Kidney tubule cell (primary cell): ENCODE measurements at places on chromosomes 13 and 19.

DNA sequence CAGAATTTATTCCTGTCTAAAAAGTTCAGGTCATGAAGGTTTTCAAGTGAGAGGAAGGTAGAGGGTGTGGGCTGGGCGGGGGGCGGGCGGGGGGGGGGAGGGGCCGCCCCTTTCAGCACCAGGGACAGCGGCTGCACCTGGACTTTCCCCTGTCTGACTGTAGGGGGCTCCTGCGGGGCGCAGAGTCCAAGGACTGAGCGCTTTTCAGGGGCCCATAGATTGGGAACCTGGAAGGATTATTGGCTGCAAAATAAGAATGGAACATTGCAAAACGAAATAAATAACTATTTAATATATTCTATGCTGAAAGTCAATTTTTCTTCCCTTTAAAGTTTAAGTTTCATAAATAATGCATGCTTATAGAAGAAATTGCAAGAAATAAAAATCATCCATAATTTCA, 8.9 kb upstream of the CYP4F3 start:
- DNase-seq, result peak; percentile 24

DNA sequence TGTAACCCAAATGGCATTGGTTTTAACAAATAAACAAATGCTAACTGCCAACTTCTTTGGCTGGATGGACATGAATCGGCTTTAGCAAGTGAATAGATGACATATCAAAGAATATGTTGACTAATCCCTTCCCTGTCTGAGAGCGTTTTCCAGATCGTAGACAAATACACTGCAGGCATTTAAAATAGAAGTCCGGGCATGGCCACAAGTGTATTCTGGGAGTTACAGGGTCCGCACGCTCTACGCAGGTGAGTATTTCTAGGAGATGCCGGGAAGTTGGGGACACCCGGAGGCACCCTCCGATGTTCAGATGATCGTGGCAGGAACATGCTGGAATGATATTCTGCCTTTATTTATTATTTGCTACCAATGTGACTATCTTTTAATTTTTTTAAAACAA, 53.2 kb upstream of the ZNF536 start:
- no peak for DNase-seq

DNA sequence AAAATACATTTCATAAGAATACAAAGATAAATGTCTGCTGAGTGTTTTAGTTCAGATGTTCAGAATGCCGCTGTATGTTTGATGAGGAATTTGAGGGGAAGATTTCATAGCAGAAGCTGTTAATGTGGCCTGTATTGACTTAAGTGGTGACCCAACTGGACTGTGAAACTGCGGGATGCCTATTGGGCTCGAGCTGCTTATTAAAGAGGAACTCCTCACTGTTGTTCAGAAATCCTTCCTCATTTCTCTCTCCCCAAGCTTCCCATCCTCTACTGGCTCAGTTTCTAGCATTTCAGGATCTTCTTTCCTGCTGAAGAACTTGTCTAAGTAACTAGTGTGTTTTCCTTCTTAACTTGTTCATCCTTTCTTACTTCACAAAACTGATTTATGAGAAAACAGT, 20.4 kb downstream of the DGKH start:
- DNase-seq, result no peak

DNA sequence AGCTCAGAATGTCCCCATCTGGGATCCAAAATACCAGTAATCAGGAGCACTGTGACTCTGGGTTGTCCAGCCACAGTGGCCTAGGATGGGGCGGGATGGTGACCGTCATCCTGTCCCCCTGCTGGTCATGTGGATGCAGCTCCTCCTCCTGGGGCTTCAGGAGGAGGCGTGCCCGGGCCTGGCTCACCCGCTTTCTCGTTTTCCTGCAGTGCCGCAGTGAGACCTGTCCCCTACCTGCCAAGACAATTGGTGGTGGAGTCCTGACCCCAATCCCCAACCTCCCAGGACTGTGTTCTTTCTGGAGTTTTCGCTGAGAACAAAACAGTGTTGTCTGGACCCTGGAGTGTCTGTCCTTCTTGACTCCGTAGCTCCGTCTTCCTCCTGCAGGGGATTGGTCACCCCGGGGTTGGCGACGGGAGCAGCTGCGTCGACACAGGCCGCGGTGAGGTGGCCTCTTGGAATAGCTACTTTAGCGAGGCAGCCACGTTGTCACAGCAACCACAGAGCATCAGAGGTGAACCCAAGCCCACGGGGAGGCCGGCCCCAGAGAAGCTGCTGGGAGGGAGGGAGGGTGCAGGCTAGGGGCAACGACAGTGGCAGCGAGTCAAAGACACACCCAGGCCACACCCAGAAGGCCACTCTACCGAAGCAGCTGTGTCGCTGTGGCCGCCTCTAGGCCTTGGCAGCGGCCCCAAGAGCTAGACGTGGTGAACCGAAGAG, 10.2 kb upstream of the EMC10 start:
- no peak for DNase-seq

DNA sequence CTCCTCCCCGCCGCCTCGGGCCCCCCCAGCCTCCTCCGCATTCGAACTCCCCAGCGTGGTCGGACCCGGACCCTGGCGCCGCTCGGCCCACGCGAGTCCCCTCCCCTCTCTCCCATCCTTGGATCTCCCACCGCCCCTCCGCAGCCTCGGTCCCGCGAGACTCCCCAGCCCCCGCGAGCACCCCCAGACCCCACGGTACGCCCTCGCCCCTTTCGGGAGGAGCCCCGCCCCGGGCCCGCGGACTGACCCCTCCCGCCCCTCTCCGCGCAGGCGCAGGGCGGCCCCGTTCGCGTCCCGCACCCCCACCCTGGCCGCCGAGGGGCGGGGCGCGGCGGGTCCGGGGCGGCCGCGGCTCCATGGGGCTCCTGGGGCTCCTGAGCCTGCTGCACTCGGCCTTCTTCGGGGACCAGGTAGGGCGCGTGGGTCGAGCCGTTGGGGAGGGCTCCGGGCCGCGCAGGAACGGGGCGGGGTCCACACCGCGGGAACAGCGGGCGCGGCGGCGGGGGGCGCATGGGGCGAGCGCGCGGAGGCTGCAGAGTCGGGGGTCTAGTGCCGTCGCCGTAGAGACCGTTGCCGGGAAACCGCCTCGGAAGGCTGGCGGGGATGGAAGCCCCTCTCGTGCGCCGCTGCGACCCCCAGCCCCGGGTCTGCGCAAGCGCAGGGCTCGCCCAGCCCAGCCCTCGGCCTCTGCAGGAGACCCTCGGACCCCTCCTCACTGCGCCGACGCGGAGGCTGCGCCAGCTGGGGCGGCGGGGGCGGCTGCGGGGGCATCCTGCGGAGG, 3.8 kb upstream of the APC2 start:
- no peak for DNase-seq

DNA sequence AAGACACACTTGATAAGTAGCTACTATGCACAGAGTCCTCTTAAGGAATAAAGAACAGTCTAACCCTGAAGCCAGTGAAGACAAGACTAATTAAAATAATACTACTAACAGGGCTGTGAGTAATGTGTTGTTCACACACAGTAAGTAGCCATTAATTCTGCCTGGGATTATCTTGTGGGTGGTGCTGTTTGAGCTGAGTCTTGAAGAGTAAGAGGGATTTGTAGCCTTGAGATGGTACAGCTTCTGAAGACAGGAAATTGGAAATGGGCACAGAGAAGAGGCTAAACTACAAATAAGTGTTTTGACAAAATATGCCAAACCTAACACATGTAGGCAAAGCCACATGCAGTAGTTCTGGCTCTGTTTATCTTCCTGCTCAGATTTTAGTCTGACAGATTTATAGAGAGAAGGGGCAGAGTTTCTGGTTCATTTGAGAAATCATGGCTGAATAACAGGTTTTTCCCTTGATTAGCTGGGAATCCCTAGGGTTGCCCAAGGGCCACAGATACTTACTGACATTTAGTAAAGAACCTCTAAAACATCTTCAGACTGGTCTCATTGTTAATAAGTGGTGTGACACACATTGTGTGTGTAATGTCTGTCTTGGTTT, 38.0 kb downstream of the ITGBL1 start:
- DNase-seq, result peak; percentile 8

DNA sequence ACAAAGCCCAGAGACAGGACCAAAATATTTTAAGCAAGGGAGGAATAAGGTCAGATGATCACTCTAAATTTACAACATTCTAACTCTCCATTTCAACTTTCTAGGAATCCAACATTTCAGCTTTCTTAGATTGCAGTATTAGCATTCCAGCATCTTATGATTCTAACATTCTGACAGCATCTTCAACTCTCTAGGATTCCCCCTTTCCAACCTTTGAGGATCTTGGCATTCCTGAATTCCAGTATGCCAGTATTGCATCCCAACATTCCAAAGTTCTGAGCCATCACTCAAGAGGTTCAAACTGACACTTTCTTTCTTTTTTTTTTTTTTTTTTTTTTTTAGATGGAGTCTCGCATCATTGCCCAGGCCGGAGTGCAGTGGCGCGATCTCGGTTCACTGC, 13.8 kb downstream of the TGFB1 start:
- DNase-seq, result peak; percentile 91

- DNase-seq, result no peak
Observed at GRCh38 chr13:28340272-28340793, 154.6 kb downstream of the FLT1 start.

DNA sequence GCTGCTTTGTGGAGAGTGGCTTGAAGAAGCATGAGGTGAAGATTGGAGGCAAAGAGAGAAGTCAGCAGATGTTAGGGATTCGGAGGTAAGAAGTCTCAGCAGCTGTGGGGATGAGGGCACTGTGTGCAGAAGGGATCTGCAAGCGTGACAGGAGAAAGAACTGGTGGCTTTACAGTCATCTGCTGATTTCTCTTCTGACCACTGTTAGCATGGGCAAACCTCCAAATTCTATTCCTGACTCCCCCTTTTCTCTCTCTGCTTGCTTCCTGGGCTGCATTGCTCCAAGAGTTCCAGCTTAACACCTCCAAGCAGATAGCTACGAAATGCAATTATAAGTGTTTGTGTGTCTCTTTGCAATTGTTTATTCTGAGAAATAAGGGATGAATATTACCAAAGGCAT, 159.6 kb downstream of the GGACT start:
- no peak for DNase-seq

- DNase-seq, result peak; percentile 85
Observed at GRCh38 chr19:1259206-1259875, 9.8 kb upstream of the CIRBP start.

GRCh38 chr19:13872695-13873389, 4.1 kb upstream of the NANOS3 start:
- no peak for DNase-seq

DNA sequence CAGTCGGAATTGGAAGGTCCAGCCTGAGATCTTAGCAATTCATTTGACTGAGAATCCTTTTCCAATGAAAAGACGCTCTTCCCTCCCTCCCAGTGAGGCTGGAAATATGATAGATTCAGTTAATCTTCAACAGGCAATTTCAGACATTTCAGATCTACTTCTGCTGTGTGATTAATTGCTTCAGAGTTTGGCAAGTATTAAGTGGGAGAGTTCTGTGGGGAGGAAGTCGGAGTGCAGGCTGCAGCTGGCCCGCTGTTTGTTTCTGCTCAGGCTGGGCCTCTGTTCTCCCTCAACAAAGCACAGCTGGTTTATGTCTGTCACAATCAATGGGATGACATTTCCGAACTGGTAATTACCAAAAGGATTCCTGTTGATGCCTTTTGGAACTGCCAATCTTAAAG, 178.2 kb downstream of the NDFIP2 start:
- DNase-seq, result peak; percentile 35

DNA sequence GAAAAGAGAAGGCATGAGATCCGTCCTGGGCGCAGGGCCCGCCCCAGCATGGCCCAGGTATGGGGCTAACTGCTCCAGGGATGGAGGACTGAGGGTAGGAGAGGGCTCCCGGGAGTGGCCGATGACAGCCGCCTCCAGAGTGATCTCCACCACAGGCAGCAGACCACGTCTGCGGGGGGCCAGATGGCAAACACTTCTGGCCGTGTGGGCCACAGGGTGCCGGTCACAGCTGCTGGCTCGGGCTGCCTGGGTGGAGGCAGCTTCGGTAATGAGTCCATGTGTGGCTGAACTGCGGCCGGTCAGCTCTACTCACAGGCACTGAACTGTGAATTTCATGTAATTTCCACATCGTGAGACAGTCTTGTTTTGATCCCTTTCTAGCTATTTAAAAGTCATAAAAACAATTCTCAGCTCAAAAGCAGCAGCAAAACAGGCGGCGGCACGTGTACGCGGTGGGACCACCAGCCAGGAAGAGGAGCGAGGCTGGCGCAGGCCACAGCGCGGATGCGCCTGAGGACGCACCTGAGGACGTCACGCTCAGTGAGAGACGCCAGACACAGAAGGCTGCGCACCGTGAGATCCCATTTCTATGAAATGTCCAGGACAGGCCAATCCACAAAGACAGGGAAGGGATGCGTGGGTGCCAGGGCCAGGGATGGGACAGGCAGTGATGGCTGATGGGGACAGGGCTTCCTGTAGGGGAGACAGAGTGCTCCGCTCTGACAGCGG, 4.0 kb downstream of the LSM7 start:
- DNase-seq, result no peak

DNA sequence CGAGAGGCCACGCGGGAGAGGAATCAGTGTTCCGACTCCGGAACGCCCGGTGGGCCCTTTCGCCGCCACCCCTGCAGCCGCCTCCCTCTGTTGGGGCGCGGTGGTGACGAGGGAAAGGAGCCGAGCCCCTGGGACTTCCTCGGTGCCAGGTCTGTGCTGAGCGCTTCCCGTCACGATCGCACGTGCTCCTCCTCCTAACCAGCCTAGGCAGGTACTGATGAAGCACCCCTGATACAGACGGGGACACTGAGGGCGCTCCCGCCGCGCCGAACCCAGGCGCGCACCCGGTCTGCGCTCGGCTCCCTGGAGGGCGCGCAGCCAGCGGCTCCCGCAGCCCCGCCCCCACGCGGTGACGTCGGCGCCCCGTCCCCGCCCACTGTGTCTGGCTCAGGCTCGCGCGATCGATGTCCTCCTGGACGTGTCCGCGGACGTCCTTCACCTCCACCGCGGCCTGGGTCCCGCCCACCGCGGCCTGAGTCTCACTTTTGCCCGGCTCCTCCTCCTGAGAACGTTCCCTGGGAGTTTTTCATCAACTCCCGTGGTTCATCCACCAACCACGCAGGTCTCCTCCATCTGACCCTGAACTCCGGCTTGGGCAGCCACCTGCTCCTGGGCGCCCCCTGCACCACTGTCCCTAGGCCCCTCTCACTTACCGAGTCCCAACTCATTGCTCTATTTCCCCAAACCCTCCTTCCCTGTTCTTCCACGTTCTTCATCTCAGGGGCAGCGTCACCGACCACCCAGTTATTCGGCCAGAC, 2.6 kb upstream of the KLK15 start:
- DNase-seq, result peak; percentile 75

DNA sequence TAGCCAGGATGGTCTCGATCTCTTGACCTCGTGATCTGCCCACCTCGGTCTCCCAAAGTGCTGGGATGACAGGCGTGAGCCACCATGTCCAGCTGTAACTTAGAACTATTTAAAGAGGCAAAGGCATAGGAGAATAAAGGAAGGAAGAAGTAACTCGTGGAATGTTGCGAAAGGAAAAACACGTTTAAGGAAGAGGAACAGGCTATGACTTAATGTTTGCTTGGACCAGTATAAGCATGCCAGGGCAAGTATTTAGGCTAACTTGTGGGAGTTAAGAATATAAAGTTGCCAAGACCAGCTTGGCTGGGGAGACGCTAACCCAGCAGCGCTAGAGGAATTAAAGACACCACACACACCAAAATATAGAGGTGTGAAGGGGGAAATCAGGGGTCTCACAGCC, 33.5 kb downstream of the ZNF844 start:
- no peak for DNase-seq

- DNase-seq, result no peak
Observed at GRCh38 chr13:31588316-31588715, 151.0 kb upstream of the RXFP2 start.

GRCh38 chr13:99636306-99636705, 135.0 kb downstream of the TM9SF2 start:
- DNase-seq, result no peak

GRCh38 chr19:8445488-8446001, 770 bp downstream of the HNRNPM start:
- peak; percentile 52 for DNase-seq
